Mesothelial cell of epicardium (in vitro differentiated cells): ENCODE measurements at places on chromosomes 11 and 22. TPM values are rescaled to one million over a fixed set of nuclear protein-coding genes. Genes with fewer than 3 reads are reported as not detected.

DNHD1 gene
- 14.3 to 17.3 TPM (median 16.7 TPM) in 3 replicates for total RNA-seq

C22orf23 gene
- total RNA-seq: 0.31 to 0.40 TPM in 2 of 3 replicates, not detected in the other

C22orf31 gene
- total RNA-seq: 0.44 to 0.45 TPM in 2 of 3 replicates, not detected in the other

IGLL5 gene
- total RNA-seq: not detected in 3 replicates

PTS gene
- 54.9 to 59.3 TPM (median 56.2 TPM) in 3 replicates for total RNA-seq

OR5B21 gene
- not detected in 3 replicates for total RNA-seq

MS4A7 gene
- total RNA-seq: not detected in 3 replicates

SCGB1A1 gene
- not detected in 3 replicates for total RNA-seq

APOL4 gene
- 15.0 to 16.4 TPM (median 15.9 TPM) in 3 replicates for total RNA-seq

KRTAP5-8 gene
- total RNA-seq: 0.18 to 0.73 TPM (median 0.25 TPM) in 3 replicates

CTSD gene
- total RNA-seq: 139 to 142 TPM (median 140 TPM) in 3 replicates

CDC42BPG gene
- 24.6 to 30.1 TPM (median 25.0 TPM) in 3 replicates for total RNA-seq

TBX10 gene
- total RNA-seq: not detected in 3 replicates

CYP2D6 gene
- total RNA-seq: 6.3 to 7.2 TPM (median 6.4 TPM) in 3 replicates

TUB gene
- 51.7 to 53.4 TPM (median 52.8 TPM) in 3 replicates for total RNA-seq

CLMP gene
- total RNA-seq: 16.3 to 18.9 TPM (median 18.0 TPM) in 3 replicates

CCDC15 gene
- 2.8 to 3.1 TPM (median 2.9 TPM) in 3 replicates for total RNA-seq

C1QTNF5 gene
- 24.1 to 25.0 TPM (median 24.4 TPM) in 3 replicates for total RNA-seq

OR51I1 gene
- total RNA-seq: 0.50 to 0.93 TPM (median 0.63 TPM) in 3 replicates

MLC1 gene
- 1.8 to 2.1 TPM (median 2.0 TPM) in 3 replicates for total RNA-seq

OAF gene
- 32.2 to 35.8 TPM (median 33.8 TPM) in 3 replicates for total RNA-seq

PNPLA3 gene
- total RNA-seq: 5.7 to 6.2 TPM (median 6.1 TPM) in 3 replicates

VPREB1 gene
- total RNA-seq: not detected in 3 replicates

PIK3IP1 gene
- total RNA-seq: 16.9 to 19.1 TPM (median 17.4 TPM) in 3 replicates

EXPH5 gene
- total RNA-seq: 27.2 to 30.5 TPM (median 28.2 TPM) in 3 replicates

ESAM gene
- total RNA-seq: 0.85 to 1.1 TPM (median 0.95 TPM) in 3 replicates

HMOX1 gene
- total RNA-seq: 1.6 to 2.8 TPM (median 1.6 TPM) in 3 replicates

RAB38 gene
- total RNA-seq: 44.3 to 48.4 TPM (median 46.7 TPM) in 3 replicates

SLC22A25 gene
- not detected in 3 replicates for total RNA-seq

UBQLNL gene
- 1.9 to 2.1 TPM (median 2.0 TPM) in 3 replicates for total RNA-seq

LGR4 gene
- total RNA-seq: 26.8 to 28.2 TPM (median 27.5 TPM) in 3 replicates

RRM1 gene
- total RNA-seq: 49.4 to 58.6 TPM (median 51.7 TPM) in 3 replicates

SYT13 gene
- 6.8 to 9.0 TPM (median 8.1 TPM) in 3 replicates for total RNA-seq

ACR gene
- total RNA-seq: 1.0 to 2.2 TPM (median 1.2 TPM) in 3 replicates

RFPL1 gene
- total RNA-seq: 0.29 to 0.63 TPM (median 0.54 TPM) in 3 replicates

PDGFB gene
- 14.2 to 15.2 TPM (median 14.7 TPM) in 3 replicates for total RNA-seq

PNPLA5 gene
- not detected in 3 replicates for total RNA-seq

CBX6 gene
- 101 to 104 TPM (median 102 TPM) in 3 replicates for total RNA-seq

LMNTD2 gene
- total RNA-seq: 16.5 to 17.4 TPM (median 16.6 TPM) in 3 replicates

CBL gene
- 27.5 to 28.0 TPM (median 27.6 TPM) in 3 replicates for total RNA-seq

SLC22A8 gene
- total RNA-seq: not detected in 3 replicates

CCDC157 gene
- 4.7 to 5.8 TPM (median 4.7 TPM) in 3 replicates for total RNA-seq

FAM118A gene
- total RNA-seq: 227 to 235 TPM (median 229 TPM) in 3 replicates

NPAS4 gene
- 1.00 to 1.2 TPM (median 1.1 TPM) in 3 replicates for total RNA-seq

TRIM21 gene
- 16.5 to 17.4 TPM (median 17.1 TPM) in 3 replicates for total RNA-seq

PIH1D2 gene
- total RNA-seq: 1.2 to 1.9 TPM (median 1.3 TPM) in 3 replicates

AP2A2 gene
- total RNA-seq: 74.9 to 89.1 TPM (median 86.6 TPM) in 3 replicates

NXPE4 gene
- total RNA-seq: not detected in 3 replicates
